ENCODE measurements at places on chromosomes 11 and 22. TPM values are rescaled to one million over a fixed set of nuclear protein-coding genes. Genes with fewer than 3 reads are reported as not detected.

The SUSD2 gene
- 0.96 TPM for total RNA-seq

The MCHR1 gene
- not detected for total RNA-seq

The MPPED1 gene
- total RNA-seq, result not detected

The OR52H1 gene
- total RNA-seq, result not detected

The VWCE gene
- 3.8 TPM for total RNA-seq

The TSPAN32 gene
- 20.5 TPM for total RNA-seq

The ELF5 gene
- not detected for total RNA-seq

The PGR gene
- total RNA-seq, result not detected

The P2RX6 gene
- 0.32 TPM for total RNA-seq

The FGF4 gene
- total RNA-seq, result not detected

The POU2AF2 gene
- not detected for total RNA-seq
